ENCODE measurements at places on chromosomes 7 and 10.

DNA sequence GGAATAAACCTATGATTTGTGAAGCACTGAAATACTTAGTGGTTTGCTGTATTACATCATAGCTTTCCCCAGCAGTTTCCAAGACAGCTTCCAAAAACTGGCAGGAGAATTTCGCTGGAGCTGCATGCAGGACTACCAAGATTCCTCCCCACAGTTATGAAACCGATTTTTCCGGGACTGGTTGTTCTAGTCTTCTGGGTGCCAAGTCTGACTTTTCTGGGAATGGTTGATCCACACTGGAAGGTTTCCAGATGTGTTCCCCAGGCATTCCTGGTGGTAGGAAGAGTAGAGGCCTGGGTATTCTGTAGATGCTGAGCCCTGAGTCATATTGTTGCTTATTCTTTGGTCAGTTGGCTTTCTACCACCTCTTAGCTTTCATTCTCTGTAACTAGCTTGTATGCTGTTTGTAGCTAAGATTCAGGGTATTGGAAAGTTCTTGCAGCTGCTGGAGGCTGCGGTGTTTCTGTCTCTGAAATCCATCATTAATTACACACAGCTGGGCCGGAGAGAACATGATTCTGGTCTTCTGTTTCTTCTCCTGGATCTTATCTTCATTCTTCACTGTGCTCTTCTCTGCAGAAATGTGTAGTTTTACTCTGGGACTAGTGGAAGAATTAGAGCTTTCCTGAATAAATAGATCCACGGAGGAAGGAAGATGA, 6.3 kb downstream of the ABCC2 start:
- no peak for DNase-seq
- H3K4me3 ChIP-seq, result no peak overlapping the region
- H3K27ac ChIP-seq, result no peak overlapping the region
- no peaks in the 10 kb centered on the region for H3K36me3 ChIP-seq
- peaks cover 2% of the 10 kb centered on the region for H3K4me1 ChIP-seq

- no peak for DNase-seq
- no peak overlapping the region for H3K4me3 ChIP-seq
- H3K27ac ChIP-seq, result no peak overlapping the region
- H3K36me3 ChIP-seq, result peaks cover 3% of the 10 kb centered on the region
- peaks cover 10% of the 10 kb centered on the region for H3K4me1 ChIP-seq
- H3K27me3 ChIP-seq, result no peaks in the 10 kb centered on the region
Observed at GRCh38 chr10:63414481-63415260, 51.1 kb downstream of the JMJD1C start.

DNA sequence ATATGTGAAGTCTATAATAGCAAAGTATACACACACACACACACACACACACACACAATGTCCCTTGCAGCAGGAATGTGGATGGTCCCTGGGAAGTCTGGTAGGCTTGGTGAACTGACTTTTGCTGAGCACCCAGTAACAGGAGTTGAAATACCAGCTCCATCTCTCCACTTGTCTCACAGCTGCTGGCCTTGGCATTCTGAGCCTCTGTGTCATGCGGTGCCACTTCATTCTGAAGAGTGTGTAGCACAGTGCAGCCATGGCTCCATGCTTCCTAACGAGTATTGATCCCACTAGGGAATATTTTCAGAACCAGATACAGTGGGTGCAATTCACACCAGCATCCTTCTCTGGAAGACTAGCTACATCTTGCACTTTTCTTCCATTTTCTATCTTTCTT, 192.4 kb downstream of the ADARB2 start:
- H3K36me3 ChIP-seq, result no peaks in the 10 kb centered on the region
- peaks cover under 1% of the 10 kb centered on the region for H3K4me1 ChIP-seq
- no peak overlapping the region for H3K27ac ChIP-seq
- DNase-seq, result no peak
- no peaks in the 10 kb centered on the region for H3K27me3 ChIP-seq

- no peak for DNase-seq
- no peaks in the 10 kb centered on the region for H3K27me3 ChIP-seq
- H3K36me3 ChIP-seq, result no peaks in the 10 kb centered on the region
- no peaks in the 10 kb centered on the region for H3K4me1 ChIP-seq
Observed at GRCh38 chr10:34155812-34156211, 659.3 kb downstream of the PARD3 start.

DNA sequence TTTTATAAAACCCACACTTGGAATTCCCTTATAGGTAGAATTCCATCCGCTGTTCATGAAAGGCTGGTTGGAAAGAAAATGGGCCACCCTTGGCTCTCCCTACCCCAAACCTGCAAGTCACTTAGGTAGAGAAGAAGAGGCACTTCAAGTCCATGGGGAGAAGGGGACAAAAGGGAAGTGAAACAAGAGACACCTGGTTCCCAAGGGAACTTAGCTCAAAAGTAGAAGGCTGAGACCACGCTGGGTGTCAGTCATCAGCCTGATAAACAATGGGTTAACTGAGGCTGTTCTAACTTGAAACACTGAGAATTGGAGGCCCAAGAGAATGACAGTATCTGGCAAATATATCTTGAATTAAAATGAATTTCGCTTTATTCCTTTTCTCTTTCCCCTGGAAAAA, 330.8 kb upstream of the NFE2L3 start:
- no peaks in the 10 kb centered on the region for H3K36me3 ChIP-seq
- H3K4me3 ChIP-seq, result no peak overlapping the region
- no peak overlapping the region for H3K27ac ChIP-seq
- no peak for DNase-seq
- peaks cover 34% of the 10 kb centered on the region for H3K27me3 ChIP-seq
- no peaks in the 10 kb centered on the region for H3K4me1 ChIP-seq

DNA sequence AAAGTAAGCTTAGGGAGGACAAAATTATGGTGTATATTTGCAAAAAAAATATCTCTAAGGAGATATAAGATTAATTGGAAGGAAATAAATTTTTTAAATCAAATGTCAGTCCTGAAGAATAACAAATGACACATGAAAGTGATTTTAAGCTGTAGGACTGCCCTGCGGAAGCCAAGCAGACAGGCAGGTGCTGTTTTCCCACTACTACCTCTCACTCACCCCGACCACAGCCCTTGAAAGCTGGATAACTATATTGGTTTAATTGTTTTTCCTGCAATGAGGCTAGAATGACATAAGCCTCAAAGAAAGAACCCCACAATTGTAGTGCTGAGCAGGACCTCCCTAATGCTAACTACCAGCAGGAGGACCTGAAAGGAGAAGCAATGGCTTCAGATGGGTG, 68.6 kb upstream of the VIPR2 start:
- H3K27me3 ChIP-seq, result no peaks in the 10 kb centered on the region
- H3K36me3 ChIP-seq, result no peaks in the 10 kb centered on the region
- H3K27ac ChIP-seq, result no peak overlapping the region
